ENCODE measurements at places on chromosomes 12 and 14.
A peak's percentile ranks its signal among the peaks of the same experiment; 100 is the strongest.

- DNase-seq: peak; percentile 56
Observed at GRCh38 chr12:2309647-2310046, 256.9 kb downstream of the CACNA1C start.

DNA sequence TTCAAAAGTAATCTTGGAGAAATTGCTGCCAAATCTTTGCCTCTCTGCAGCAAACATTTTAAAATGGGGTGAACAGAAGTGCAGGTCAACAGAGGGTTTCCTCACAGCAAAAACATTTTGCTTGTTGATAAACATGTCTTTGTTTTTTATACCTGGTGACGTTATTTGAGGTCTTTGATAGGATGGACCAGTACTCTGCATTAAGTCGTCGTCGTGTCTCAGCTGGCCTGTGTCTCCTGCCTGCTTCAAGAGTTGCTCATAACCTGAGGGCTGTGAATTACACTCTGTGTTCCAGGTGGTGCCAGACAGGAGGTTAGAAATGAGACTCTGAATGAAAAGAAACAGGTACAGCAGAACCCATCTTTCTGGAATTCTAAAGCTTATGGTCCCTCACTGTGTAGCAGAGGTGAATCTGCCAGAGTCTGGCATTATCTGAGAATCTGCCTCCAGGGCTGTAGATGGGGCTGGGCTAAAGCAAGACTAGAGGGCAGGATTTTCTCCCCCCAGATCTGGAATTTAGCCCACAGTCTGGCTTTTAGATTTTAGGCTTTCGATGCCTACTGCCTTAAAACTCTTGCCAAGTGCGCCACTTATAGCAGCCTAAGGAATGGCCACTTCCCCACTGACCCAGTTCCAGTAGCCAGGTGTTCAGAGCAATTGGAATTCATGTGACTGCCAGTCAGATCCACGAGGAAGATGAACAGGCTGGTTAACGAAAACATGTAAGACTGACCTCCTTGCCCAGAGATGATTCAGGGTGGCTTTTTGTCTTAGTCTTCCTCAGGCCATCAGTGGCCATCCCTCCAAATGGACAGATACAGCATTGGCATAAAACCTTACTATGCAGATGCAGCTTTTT is 161.2 kb downstream of the PRKCH start:
- no peak for DNase-seq

GRCh38 chr12:6964605-6965025 is 5.8 kb downstream of the PHB2 start:
- no peak for DNase-seq

- DNase-seq: no peak
Observed at GRCh38 chr12:94062796-94063635, 85.4 kb upstream of the PLXNC1 start.

DNA sequence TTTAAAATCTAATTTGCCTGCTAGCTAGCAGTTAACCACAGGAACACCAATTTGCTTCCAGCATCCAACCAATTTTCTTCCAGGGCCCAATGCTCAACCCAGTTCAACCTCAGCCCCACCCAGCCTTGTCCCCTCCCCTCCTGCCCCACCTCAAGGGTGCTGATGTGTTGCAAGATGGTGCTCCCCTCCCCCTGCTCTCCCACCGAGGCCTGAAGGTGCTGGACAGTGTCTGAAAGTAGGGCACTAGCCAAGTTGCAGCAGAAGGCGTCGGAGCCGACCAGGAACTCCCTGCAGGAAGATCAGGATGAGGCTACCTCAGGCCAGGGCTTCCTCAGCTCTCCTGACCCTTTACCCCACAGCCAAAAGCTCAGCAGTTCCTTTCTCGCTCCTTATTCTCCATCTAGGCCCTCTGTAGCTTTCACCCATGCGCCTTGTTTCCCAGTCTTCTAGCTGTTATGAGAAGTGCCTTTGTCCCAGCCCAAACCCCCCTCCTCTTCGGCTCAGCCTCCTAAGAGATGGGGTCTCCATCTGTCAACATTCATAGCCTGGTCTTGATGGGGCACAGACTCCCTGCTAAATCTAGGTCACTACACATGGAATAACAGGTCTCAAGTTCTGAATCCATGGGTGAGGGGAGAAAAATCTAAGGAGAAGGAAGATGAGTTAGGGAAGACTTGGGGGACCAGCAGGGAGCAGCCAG is 3.6 kb downstream of the STAT6 start:
- DNase-seq: no peak

- DNase-seq: peak; percentile 94
Observed at GRCh38 chr12:110583137-110584059, at the start of gene PPTC7. Gene PPTC7, minus strand, starts transcription at chr12:110583318. Its CDS starts 287 bp downstream, at chr12:110583031.

DNA sequence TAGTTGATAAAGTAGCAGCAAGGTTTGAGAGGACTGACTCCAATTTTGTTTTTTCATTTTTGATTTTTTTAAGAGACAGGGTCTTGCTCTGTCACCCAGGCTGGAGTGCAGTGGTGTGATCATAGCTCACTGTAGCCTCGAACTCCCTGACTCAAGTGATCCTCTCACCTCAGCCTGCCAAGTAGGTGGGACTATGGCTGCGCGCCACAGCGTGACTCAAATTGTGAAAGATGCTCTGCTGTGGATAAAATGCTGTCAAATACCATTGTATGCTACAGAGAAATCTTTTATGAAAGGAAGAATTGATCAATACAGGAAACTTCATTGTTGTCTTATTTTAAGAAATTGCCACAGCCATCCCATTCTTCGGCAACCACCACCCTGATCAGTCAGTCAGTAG is 48.3 kb downstream of the SCN8A start:
- no peak for DNase-seq

GRCh38 chr14:65506801-65507200 is 94.3 kb downstream of the FUT8 start:
- DNase-seq: no peak

GRCh38 chr12:49945394-49946080 is 5.0 kb upstream of the AQP2 start:
- peak; percentile 69 for DNase-seq

DNA sequence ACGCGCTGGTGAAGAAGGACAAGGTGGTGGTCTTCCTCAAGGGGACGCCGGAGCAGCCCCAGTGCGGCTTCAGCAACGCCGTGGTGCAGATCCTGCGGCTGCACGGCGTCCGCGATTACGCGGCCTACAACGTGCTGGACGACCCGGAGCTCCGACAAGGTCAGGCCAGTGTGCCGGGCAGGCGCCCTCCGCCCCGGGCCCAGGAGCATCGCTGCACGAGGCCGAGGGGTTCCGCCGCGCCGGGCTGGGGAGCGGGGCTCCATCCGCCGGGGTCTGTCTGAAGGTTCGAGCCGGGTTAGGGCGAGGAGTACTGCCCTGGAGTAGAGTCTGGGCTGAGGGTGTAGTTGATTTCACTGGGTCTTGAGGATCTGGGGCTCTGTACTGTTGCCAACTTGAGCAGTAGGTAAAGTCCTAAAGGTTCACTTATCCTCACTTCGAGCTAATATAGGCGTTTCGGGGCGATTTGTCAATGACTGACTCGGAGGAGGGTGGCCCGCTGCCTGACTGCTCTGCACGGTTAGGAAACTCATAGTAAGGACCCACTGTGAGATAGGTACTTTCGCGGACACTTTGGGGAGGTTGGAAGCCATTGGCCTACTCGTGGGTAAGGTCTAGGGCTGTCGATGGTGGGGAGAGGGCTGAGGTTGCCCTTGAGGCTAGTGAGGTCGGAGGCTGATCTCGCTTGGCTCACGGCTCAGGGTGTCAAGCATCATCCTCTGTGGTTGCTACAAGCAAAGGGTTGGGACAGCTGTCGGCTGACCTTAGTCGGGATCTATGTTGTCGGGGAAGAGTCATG is 574 bp downstream of the GLRX5 start:
- DNase-seq: no peak

DNA sequence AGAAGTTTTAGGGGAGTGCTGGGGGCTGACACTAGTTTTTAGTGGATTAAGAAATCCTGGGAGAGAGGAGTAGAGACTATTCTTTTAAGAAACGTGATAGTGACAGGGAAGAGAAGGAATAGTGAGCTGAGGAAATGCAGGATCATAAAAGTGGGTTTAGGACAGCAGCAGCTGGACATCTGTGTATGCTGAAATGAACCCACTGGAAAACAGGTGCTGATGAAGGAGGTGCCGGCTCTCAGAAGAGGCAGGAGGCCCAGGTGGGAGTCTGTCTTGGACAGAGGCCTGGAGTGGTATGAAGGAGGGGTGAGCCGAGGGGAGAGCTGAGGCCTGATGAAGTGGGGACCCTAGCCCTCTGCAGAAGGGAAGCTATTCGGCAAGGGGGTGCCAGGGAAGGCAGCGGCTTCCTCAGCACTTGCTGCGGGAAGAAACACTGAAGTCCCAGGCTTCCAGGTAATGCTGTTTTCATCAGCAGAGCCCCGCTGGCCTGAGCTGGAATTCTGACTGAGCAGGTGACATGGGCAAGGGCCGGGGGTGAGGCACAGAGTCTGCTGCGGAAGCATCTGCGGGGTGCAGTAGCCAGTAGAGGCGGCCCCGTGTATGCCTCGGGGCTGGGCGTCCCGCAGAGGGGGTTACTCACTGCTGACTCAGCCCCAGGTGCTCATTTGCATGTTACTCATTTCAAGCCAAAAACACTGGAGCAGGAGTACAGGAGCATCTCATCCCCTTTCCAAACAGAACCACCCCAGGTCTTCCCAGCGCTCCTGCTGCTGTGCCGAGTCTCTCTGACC is 89.7 kb downstream of the TMCC3 start:
- no peak for DNase-seq

DNA sequence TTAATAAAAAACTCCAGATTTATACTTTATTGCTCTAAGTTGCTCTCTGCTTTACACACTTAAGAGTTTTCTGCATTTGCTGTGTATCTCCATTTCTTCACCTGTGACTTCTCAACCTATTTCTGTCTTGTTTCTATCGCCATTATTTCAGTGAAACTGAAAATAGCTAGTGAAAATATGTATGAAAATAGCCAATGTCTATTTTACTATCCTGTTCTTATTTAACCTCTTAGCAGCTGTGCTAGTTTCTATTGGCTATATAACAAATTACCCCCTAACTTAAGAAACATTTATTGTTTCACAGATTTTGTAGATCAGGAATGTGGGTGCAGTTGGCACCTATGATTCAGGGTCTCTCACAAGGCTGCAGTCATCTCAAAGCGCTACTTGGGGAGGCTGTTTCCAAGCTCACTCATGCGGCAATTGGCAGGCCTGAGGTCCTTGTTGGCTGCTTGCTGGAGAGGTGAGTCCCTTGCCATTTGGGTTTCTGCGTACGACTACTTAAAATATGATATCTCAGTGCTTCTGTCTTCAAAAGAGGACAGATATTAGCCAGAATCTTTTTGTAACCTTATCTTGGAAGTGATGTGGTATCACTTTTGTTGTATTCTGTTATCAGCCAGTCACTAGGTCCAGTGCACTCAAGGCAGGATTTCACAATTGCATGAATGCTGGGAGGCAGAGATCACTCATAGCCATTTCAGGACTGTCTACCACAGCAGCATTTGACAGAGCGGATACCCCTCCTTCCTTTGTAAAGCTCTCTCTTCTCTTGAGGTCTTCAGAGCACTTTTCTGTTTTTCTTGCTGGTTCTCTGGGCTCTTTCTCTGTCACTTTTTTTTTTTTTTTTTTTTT is 7.2 kb downstream of the ERC1 start:
- peak; percentile 21 for DNase-seq

DNA sequence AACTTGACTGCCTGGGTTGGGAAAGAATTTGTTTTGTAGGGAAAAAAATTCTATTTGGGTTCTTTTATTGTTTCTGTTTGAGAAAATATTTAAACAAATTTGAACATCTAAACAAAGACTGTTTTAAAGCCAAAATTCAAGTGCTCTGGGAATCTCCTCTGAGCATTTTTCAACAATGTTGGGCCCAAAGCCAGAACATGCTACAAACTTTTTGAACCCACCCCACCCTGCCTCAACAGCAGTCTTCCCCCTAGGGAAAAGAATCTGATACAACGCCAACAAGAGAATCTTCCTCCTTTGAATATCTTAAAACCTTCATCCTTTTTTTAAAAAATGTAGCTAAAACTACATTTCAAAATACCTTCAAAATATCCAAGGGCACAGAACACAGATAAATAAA is 20.4 kb upstream of the NID2 start:
- no peak for DNase-seq

GRCh38 chr12:16590645-16591044 is 15.3 kb downstream of the LMO3 start:
- no peak for DNase-seq

- DNase-seq: no peak
Observed at GRCh38 chr12:116037941-116038837, 239.3 kb downstream of the MED13L start.
